Activated CD4-positive, alpha-beta T cell treated with anti-CD3 and anti-CD28 coated beads, Interleukin-2, amount 10 ng/mL, durations not matched to agents 7 days and 5 days (primary cell): ENCODE measurements at places on chromosomes 2 and 18. TPM values are rescaled to one million over a fixed set of nuclear protein-coding genes. Genes with fewer than 3 reads are reported as not detected.

- peaks cover 84% of the 10 kb centered on the region for H3K27me3 ChIP-seq
- H3K4me3 ChIP-seq = peak overlapping the region; percentile 71
- no peaks in the 10 kb centered on the region for H3K36me3 ChIP-seq
- H3K27ac ChIP-seq = no peak overlapping the region
- peaks cover 18% of the 10 kb centered on the region for H3K4me1 ChIP-seq
Measured at GRCh38 chr2:66433945-66434678, 813 bp upstream of the MEIS1 start.

GRCh38 chr2:63950414-63950813 is 68.8 kb downstream of the VPS54 start:
- no peak for DNase-seq
- peaks cover 48% of the 10 kb centered on the region for H3K36me3 ChIP-seq

- no peak overlapping the region for H3K27ac ChIP-seq
- no peak overlapping the region for H3K4me3 ChIP-seq
- no peaks in the 10 kb centered on the region for H3K4me1 ChIP-seq
- no peaks in the 10 kb centered on the region for H3K27me3 ChIP-seq
- DNase-seq = no peak
Measured at GRCh38 chr18:45227001-45227742, 388.1 kb upstream of the SLC14A2 start.

DNA sequence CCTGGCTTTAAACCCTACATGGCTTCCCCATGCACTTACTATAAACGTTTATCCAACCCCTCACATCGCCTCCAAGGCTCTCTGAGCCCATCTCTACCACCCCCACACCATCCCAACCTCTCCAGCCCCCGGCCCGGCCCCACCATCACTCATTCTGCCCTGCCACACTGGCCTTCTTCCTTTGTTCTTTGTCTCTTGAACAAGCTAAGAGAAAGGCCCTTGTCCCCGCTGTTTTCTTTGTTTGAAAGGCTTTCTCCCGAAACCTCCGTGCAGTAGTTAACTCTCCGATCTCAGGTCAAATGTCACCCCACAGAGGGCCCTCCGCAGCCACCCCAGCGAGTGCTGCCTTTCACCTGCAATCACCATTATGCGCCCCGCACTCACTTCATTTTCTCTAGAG is 100.4 kb downstream of the AFF3 start:
- no peak overlapping the region for H3K4me3 ChIP-seq
- no peaks in the 10 kb centered on the region for H3K27me3 ChIP-seq
- no peaks in the 10 kb centered on the region for H3K4me1 ChIP-seq
- DNase-seq = no peak
- no peaks in the 10 kb centered on the region for H3K36me3 ChIP-seq

DNA sequence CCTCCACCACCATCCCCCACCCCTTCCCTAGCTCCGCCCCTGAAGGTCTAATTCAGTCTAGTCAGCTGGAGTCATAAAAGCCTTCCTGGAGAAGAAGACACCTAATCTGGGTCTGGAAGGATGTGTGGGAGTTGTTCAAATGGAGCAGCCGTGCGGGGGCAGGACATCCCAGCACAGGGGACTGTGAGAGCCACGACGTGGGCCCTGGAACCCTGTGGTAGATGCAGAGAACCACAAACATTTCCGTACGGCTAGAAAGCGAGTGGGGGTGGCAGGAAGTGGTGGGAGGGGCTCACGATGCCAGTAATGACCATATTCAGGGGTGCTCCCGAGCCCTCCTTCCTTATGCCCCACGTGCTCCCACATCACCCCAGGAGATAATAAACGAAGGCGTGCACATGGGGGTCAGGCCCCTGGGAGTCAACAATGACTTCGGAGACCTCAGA is 20.9 kb upstream of the COL6A3 start:
- H3K4me1 ChIP-seq = peaks cover 85% of the 10 kb centered on the region
- H3K4me3 ChIP-seq = peak overlapping the region; percentile 37
- H3K27me3 ChIP-seq = no peaks in the 10 kb centered on the region
- peak overlapping the region; percentile 86 for H3K27ac ChIP-seq
- peak; percentile 80 for DNase-seq

The IL1RL1 gene
- not detected for total RNA-seq

DNA sequence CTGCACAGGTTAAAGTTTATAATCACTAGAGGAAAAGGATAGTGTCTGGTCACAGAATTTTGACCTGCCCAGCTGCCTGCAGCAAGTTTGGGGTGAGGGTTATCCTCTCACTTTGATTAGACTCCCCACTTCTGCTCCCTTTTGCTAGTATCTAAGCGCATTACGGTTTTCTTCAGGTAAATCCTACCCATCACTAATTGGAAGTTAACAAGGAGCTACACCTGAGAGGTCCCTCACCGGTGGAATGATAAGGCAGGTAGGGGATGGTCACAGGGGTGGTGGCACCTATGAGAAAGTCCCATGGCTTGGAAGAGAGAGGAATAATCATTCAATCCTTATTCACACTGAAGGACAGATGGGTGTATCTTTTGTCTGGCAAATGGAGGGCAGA is 7.6 kb downstream of the BCL2 start:
- H3K27me3 ChIP-seq = no peaks in the 10 kb centered on the region
- H3K36me3 ChIP-seq = peaks cover 75% of the 10 kb centered on the region
- no peak for DNase-seq
- no peak overlapping the region for H3K4me3 ChIP-seq
- H3K27ac ChIP-seq = no peak overlapping the region

- H3K4me1 ChIP-seq = peaks cover 15% of the 10 kb centered on the region
- peaks cover 10% of the 10 kb centered on the region for H3K36me3 ChIP-seq
- no peak for DNase-seq
- H3K27ac ChIP-seq = no peak overlapping the region
- H3K4me3 ChIP-seq = no peak overlapping the region
- peaks cover 2% of the 10 kb centered on the region for H3K27me3 ChIP-seq
Measured at GRCh38 chr2:168448980-168449379, 7.1 kb upstream of the CERS6 start.

- no peaks in the 10 kb centered on the region for H3K36me3 ChIP-seq
- H3K4me3 ChIP-seq = peak overlapping the region; percentile 48
- peaks cover 14% of the 10 kb centered on the region for H3K27me3 ChIP-seq
- H3K27ac ChIP-seq = no peak overlapping the region
- DNase-seq = no peak
Measured at GRCh38 chr2:240437551-240437860, 2.0 kb downstream of the GPC1 start.

DNA sequence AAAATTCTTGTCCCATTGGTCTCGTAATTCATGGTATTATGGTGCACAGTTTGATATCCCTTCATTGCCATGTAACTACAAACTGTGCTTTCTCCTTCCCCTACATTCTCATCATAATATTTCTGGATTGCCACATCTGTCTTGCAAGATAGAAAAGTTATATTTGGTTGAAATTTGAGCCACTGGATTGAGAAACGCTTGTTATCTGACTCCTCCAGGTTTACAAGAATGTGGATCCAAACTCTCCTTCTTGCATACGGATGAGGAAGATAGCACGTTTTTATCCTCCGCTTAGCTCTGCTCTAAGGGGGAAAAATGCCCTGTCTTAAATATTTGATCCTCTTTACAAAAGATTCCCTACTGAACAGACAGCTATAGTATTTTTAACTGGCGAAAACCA is 438.2 kb downstream of the TSN start:
- no peaks in the 10 kb centered on the region for H3K36me3 ChIP-seq
- no peaks in the 10 kb centered on the region for H3K4me1 ChIP-seq
- DNase-seq = no peak
- H3K27ac ChIP-seq = no peak overlapping the region
- no peak overlapping the region for H3K4me3 ChIP-seq

The UBE2E3 gene
- 33.3 TPM for total RNA-seq

GRCh38 chr18:26356045-26356785 is 130.0 kb downstream of the TAF4B start:
- no peak overlapping the region for H3K4me3 ChIP-seq
- peaks cover 11% of the 10 kb centered on the region for H3K36me3 ChIP-seq
- H3K4me1 ChIP-seq = no peaks in the 10 kb centered on the region
- no peak overlapping the region for H3K27ac ChIP-seq

DNA sequence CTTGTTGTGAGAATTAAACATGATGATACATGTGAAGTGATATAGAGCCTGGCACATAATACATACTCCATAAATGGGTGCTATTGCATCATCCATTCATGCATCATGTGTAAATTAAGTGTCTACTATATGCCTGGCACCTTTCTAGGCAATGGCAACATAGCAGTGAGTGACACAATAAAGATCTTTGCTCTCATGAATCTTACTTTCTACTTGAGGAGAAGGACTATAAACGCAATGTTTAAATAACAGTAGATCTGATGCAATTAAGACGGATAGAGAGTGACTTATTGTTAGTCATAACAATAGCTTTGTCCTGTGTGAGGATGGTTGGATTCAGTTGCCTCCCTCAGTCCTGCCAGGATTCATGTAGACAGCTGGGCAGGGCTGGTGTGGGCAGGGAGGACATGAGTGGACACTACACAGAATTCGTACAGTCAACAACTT is 88.4 kb upstream of the NPAS2 start:
- H3K27ac ChIP-seq = no peak overlapping the region
- H3K4me3 ChIP-seq = no peak overlapping the region
- DNase-seq = no peak
- no peaks in the 10 kb centered on the region for H3K4me1 ChIP-seq
- peaks cover 14% of the 10 kb centered on the region for H3K27me3 ChIP-seq
- no peaks in the 10 kb centered on the region for H3K36me3 ChIP-seq

- H3K27me3 ChIP-seq = no peaks in the 10 kb centered on the region
Measured at GRCh38 chr2:268323-268722, 3.6 kb downstream of the ACP1 start.

- peaks cover 12% of the 10 kb centered on the region for H3K4me1 ChIP-seq
- no peak overlapping the region for H3K4me3 ChIP-seq
- H3K27me3 ChIP-seq = no peaks in the 10 kb centered on the region
Measured at GRCh38 chr2:101127319-101128056, 23.7 kb downstream of the TBC1D8 start.

The RASGRP3 gene
- total RNA-seq = 13.7 TPM

DNA sequence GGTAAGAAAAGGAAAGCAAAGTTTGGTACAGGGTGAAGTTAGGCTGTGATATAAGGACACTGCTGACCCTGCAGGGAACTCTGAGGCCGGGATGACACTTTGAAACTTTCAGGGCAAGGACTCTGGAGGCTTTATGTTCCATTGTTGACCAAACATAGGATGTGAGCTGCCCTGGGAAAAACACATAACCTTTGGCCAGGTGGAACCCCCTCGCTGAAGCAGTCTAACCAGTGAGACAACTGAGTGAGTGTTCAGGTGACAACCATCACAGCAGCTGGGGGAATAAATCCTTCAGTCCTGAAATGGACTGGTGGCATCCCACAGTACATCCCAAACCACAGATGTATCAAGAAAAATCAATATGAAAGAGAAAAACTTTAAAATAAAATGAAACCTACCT is 280.9 kb upstream of the CDH2 start:
- H3K27ac ChIP-seq = no peak overlapping the region
- DNase-seq = no peak
- no peaks in the 10 kb centered on the region for H3K4me1 ChIP-seq
- no peaks in the 10 kb centered on the region for H3K27me3 ChIP-seq
- no peaks in the 10 kb centered on the region for H3K36me3 ChIP-seq
- no peak overlapping the region for H3K4me3 ChIP-seq

DNA sequence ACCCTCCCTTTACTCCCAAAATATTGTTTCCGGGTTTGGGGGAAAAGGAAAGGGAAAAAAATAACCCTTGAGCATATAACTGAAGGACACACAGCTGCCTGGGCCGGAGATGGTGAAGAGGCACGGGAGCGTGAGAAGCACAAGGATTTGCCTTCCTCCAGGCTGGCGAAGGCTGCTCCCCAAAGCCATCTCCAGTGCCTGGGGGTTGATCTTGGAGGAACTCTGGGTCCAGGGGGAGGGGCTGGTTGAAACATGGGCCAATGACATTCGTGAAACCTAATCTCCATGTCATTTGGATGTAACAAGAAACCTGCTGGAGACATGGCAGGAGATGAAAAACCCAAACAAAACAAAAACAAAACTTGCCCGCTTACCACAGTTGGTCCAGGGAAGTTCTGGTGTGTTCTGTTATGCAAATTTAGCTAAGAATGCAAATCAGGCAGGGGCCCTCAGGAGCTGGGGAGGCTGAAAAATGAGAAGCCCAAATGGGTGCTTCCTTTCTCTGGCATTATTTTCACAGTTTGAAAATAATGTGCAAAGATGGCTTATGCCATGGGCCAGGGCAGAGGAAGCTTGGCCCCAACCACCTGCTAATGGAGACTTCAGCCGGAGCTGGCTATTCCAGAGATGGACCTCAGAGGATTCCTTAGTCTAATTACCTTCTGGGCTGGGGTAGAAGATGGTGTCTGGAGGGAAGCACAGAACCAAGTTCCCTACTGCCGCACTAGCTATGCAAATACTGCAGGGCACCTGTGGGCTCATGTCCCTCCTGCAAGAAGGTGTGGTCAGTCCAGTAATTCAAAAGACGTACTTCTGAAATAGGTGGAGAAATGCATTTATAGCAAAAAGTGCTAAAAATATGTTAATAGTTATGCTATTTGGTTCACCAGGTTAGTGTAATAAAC is 180.9 kb downstream of the BCL2 start:
- H3K27ac ChIP-seq = peak overlapping the region; percentile 86
- H3K36me3 ChIP-seq = peaks cover 62% of the 10 kb centered on the region
- peak overlapping the region; percentile 62 for H3K4me3 ChIP-seq
- H3K27me3 ChIP-seq = no peaks in the 10 kb centered on the region
- peaks cover 79% of the 10 kb centered on the region for H3K4me1 ChIP-seq

The GLI2 gene
- 0.07 TPM for total RNA-seq

The POTEI gene
- not detected for total RNA-seq

- no peak overlapping the region for H3K27ac ChIP-seq
- no peak overlapping the region for H3K4me3 ChIP-seq
- H3K36me3 ChIP-seq = no peaks in the 10 kb centered on the region
- no peak for DNase-seq
- no peaks in the 10 kb centered on the region for H3K4me1 ChIP-seq
Measured at GRCh38 chr2:18752022-18752493, 162.7 kb upstream of the NT5C1B start.

GRCh38 chr2:120469426-120469825 is 123.5 kb downstream of the INHBB start:
- no peak for DNase-seq
- H3K36me3 ChIP-seq = no peaks in the 10 kb centered on the region
- no peaks in the 10 kb centered on the region for H3K27me3 ChIP-seq
- H3K4me1 ChIP-seq = no peaks in the 10 kb centered on the region
- no peak overlapping the region for H3K27ac ChIP-seq

The ACTR2 gene
- 502 TPM for total RNA-seq

The CCDC74A gene
- total RNA-seq = 3.2 TPM

- H3K27ac ChIP-seq = no peak overlapping the region
- no peak overlapping the region for H3K4me3 ChIP-seq
- peaks cover 8% of the 10 kb centered on the region for H3K4me1 ChIP-seq
- no peak for DNase-seq
Measured at GRCh38 chr2:109052922-109053321, 63.9 kb upstream of the EDAR start.

GRCh38 chr18:48983793-48984437 is 33.1 kb upstream of the SMAD7 start:
- no peaks in the 10 kb centered on the region for H3K36me3 ChIP-seq
- peaks cover 9% of the 10 kb centered on the region for H3K4me1 ChIP-seq
- H3K4me3 ChIP-seq = no peak overlapping the region
- no peak for DNase-seq
- H3K27ac ChIP-seq = no peak overlapping the region
